ENCODE measurements at places on chromosomes 12 and 14.

DNA sequence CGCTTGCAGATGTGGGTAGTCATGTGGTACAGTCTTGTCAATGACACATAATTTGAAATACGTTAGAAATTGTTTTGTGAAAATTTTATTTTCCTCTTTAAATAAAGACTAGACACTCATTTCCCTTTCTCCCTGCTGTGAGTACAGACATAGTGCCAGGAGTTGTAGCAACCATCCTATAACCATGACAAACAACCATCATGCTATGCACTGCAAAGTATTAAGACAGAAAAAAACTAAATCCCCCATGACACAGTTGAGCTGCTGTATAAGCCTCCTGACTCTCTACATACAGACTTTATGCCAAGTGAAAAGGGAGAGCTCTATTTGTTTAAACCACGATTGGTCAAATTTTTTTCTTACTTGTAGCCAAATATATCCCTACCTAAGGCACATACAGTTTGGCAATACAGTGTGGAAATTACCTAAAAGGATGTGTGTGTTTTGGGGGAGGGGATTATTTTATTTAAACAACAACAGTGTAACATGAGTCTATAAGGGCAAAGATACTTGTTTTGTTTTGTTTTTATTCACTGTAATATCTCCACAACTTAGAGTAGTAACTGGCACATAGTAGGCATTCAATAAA, 45.0 kb upstream of the KRR1 start:
- no peaks in the 10 kb centered on the region for H3K36me3 ChIP-seq
- peaks cover 5% of the 10 kb centered on the region for H3K4me1 ChIP-seq
- DNase-seq: no peak
- H3K27ac ChIP-seq: no peak overlapping the region

DNA sequence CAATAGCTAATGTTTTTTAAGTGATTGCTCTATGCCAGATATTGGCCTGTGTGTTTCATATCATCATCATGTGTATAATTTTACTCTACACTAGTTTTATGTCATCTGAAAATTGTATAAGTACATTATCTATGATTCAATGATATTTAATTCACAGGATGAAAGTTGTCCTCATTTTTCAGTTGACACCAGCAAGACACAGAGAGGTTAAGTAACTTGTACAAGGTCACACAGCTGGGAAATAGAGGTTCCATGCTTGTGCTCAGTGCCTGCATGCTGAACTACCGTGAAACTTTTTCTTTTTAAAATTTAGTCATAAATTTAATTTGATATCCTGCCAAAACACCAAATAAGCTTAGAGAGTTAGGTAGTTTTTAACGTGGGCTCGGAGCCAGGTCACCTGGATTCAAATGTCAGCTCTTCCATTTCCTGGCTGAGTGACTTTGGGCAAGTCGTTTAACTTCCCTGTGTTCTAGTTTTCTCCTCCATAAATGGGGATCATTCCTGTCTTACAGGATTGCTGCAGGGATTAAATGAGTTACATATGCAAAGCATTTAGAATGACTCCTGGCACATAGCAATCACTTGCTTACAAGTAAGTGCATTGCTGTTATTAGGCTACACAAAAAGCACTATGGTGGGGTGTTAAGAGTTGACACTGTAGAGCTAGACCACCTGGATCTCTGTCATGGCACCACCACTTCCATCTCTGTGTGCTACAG, 183.9 kb downstream of the ETV6 start:
- no peak for DNase-seq
- no peak overlapping the region for H3K27ac ChIP-seq
- H3K4me1 ChIP-seq: peaks cover 35% of the 10 kb centered on the region
- H3K27me3 ChIP-seq: no peaks in the 10 kb centered on the region
- no peaks in the 10 kb centered on the region for H3K36me3 ChIP-seq

DNA sequence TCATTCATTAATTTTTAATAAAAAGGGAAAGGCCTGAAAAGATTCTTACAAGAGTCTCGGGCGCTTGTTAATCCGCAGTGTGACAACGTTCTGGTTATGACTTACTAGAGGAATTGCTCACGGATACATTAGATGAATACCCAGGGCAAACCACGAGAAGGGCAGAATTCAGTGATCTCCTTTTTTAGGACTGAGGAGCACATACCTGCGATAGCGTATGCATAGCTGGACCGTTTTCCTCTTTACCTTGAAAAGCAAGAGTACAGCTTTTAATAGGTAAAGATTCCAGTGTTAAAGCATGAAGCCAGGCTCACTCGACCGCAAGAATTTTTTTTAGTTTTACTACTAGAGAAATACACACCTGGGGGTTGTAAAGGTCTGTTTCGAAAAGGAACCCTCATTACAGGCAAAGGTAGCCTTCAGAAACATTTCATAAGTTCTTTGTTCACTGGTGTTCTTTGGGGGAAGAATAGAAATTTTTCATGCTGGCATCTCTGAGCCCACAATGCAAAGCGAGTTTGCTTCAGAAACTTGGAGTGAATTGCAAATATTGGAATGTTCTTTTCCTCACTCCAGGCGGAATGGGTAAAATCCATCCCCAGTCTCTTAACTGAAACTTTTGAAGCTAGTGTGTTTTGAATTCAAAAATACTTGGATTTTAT, 953 bp downstream of the MAPK1IP1L start:
- no peaks in the 10 kb centered on the region for H3K27me3 ChIP-seq
- DNase-seq: no peak
- peaks cover 30% of the 10 kb centered on the region for H3K4me1 ChIP-seq

GRCh38 chr12:7750350-7750749, 3.2 kb upstream of the CLEC4C start:
- DNase-seq: no peak
- H3K27ac ChIP-seq: no peak overlapping the region
- H3K4me3 ChIP-seq: no peak overlapping the region
- no peaks in the 10 kb centered on the region for H3K27me3 ChIP-seq

- H3K36me3 ChIP-seq: no peaks in the 10 kb centered on the region
- H3K27ac ChIP-seq: no peak overlapping the region
- no peak for DNase-seq
- H3K4me3 ChIP-seq: no peak overlapping the region
These were observed 6.3 kb upstream of the ATG14 start for GRCh38 chr14:55417955-55418354.

- H3K27me3 ChIP-seq: peaks cover 10% of the 10 kb centered on the region
- H3K4me3 ChIP-seq: no peak overlapping the region
- DNase-seq: no peak
- no peaks in the 10 kb centered on the region for H3K4me1 ChIP-seq
- H3K36me3 ChIP-seq: no peaks in the 10 kb centered on the region
These were observed 121.8 kb downstream of the NRXN3 start for GRCh38 chr14:78292003-78292402.

DNA sequence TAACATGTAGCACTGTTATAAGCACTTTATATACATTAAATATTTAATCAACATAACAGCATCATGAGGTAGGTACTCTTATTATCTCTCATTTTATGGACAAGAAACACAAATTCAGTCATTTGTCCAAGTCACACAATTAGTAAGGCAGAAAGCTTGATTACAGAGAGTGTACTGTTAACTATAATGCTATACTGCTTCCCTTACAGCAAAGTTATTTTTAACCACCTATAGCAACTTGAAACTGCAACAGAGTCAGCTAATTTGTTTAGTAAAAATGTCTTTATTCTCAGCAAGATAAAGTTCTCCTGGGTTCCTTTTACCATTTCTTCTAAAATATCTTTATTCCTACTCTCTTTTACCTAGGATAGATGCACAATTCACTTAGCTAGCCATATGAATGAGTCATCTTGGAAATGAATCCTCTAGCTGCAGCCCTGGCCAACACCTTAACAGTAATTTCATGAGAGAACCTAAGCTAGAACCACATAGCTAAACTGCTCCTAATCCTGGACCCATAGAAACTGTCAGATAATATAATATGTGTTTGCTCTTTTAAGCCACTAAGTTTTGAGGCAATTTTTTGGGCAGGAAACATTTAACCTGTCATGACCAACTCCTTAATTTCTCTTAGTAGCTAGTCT, 90.2 kb upstream of the HECTD1 start:
- no peak overlapping the region for H3K4me3 ChIP-seq
- no peaks in the 10 kb centered on the region for H3K4me1 ChIP-seq
- H3K27ac ChIP-seq: no peak overlapping the region
- H3K36me3 ChIP-seq: peaks cover 4% of the 10 kb centered on the region
- H3K27me3 ChIP-seq: no peaks in the 10 kb centered on the region
- DNase-seq: no peak

DNA sequence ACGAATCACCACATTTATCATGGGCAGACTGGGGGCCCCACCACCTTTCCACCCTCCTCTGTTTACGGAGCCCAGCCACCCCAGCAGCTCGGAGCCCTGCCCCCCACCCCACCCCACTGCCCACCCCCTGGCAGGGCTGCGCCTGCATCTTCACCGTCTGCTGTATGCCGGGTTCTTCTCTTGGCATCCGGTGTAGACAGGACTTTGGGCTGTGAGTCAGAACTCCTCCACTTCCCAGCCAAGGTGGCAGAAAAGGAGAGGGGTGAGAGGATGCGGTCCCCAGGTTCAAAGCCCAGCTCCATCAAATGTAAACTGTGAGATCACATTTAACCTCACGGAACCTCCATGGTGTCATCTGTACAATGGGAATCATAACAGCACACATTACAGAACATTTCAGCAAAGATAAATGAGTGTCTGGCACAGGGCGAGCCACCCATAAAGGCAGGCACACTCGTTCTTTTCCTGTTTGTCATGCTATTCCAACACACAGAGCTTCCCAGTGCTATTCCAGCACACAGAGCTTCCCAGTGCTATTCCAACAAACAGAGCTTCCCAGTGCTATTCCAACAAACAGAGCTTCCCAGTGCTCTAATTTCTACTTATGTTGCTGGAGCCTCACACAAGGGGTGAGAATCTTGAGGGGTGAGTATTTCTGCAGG, 292.7 kb upstream of the RTL1 start:
- DNase-seq: no peak
- no peaks in the 10 kb centered on the region for H3K27me3 ChIP-seq
- H3K4me1 ChIP-seq: no peaks in the 10 kb centered on the region

GRCh38 chr14:72680853-72681640, 212.9 kb downstream of the DPF3 start:
- H3K4me1 ChIP-seq: no peaks in the 10 kb centered on the region
- no peak overlapping the region for H3K27ac ChIP-seq
- H3K4me3 ChIP-seq: no peak overlapping the region
- DNase-seq: no peak
- H3K36me3 ChIP-seq: no peaks in the 10 kb centered on the region

- DNase-seq: no peak
- no peaks in the 10 kb centered on the region for H3K27me3 ChIP-seq
- no peak overlapping the region for H3K4me3 ChIP-seq
- H3K36me3 ChIP-seq: peaks cover 14% of the 10 kb centered on the region
- H3K27ac ChIP-seq: no peak overlapping the region
These were observed 41.6 kb downstream of the LRRC9 start for GRCh38 chr14:59961518-59962062.

DNA sequence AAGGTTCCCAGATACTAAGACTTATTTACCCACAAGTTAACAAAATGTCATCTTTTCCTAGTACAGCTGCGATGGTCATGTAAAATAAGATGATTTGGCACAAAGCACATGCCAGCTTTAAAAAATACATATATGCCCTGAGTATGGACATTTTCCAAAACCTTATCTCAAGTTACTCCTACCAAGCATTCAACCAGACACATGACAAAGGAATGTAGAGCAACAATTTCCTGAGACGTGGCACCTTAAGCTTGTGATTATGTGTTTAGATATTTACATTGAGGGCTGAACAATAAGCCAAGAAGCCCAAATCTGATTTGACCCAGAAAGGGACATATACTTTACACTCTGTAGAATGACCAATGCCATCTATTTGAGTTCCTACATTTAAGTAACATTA, 24.5 kb upstream of the OVCH1 start:
- H3K4me1 ChIP-seq: no peaks in the 10 kb centered on the region
- H3K27ac ChIP-seq: no peak overlapping the region
- H3K27me3 ChIP-seq: peaks cover 13% of the 10 kb centered on the region
- H3K4me3 ChIP-seq: no peak overlapping the region

GRCh38 chr14:33782923-33783322, 168.0 kb downstream of the EGLN3 start:
- H3K4me3 ChIP-seq: no peak overlapping the region
- H3K27me3 ChIP-seq: peaks cover 4% of the 10 kb centered on the region
- no peaks in the 10 kb centered on the region for H3K4me1 ChIP-seq
- H3K27ac ChIP-seq: no peak overlapping the region

- no peaks in the 10 kb centered on the region for H3K4me1 ChIP-seq
- H3K27me3 ChIP-seq: no peaks in the 10 kb centered on the region
- no peak for DNase-seq
- H3K36me3 ChIP-seq: peaks cover 6% of the 10 kb centered on the region
- H3K27ac ChIP-seq: no peak overlapping the region
- no peak overlapping the region for H3K4me3 ChIP-seq
These were observed 239.2 kb downstream of the PAX9 start for GRCh38 chr14:36900846-36901245.

DNA sequence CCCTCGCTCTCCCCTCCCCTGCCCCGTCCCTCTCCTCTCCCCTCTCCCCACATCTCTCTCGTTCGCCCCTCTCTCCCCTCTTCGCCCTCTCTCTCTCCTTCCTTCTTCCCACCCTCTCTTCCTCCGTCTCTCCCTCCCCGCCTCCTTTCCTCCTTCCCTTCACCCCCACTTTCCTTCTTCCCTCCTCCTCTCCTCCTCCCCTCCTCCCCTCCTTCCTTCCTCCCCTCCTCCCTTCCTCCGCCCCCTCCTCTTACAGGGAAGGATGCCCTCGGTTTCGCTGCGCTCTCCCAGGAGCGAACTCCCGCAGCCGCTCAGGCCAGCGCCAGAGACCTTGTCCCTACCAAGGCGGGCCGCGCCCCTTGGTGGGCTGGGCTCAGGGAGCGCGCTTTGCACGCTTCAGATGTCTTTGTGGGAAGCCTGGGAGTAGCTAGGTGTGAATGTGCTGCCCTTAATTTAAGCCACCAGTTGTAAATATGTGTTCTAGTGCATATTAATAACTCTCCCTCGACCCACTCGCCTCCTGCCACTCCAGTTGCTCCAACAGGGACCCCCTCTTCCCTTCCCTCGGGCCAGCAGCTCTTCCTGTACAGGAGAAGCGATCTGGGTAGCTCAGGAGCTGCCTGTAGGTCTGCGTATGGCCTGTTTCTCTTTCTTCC, 13.3 kb upstream of the MAP3K9 start:
- DNase-seq: no peak
- no peaks in the 10 kb centered on the region for H3K36me3 ChIP-seq
- peak overlapping the region; percentile 80 for H3K27ac ChIP-seq

GRCh38 chr12:34402228-34402898, 380.1 kb downstream of the ALG10 start:
- no peak overlapping the region for H3K4me3 ChIP-seq
- H3K27me3 ChIP-seq: no peaks in the 10 kb centered on the region
- no peak overlapping the region for H3K27ac ChIP-seq
- no peaks in the 10 kb centered on the region for H3K4me1 ChIP-seq
- peaks cover 10% of the 10 kb centered on the region for H3K36me3 ChIP-seq
- peak; percentile 53 for DNase-seq

DNA sequence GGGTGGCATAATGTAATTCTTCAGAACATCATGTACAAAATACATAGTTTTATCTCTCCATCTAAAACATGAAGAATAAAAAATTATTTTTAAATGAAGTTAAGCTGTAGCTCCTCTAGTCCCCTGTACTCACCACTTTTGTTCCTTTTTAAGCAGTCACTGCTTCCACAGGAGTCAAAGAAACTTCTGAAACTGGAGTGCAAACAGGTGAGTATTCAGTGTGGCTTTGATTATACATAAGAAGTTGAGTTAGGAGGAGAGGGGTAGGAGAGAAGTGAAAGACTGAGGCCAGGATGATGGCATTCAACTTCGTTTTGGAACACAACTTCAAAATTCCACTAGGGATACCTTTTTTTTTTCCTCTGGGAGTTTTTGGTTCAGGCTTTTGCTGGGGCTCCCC, 131.4 kb upstream of the CNTN1 start:
- no peak overlapping the region for H3K4me3 ChIP-seq
- no peaks in the 10 kb centered on the region for H3K4me1 ChIP-seq

GRCh38 chr14:43687921-43688320, 819.2 kb downstream of the FSCB start:
- no peaks in the 10 kb centered on the region for H3K36me3 ChIP-seq
- H3K27ac ChIP-seq: no peak overlapping the region
- no peaks in the 10 kb centered on the region for H3K27me3 ChIP-seq

Measured in natural killer cell treated with Interleukin-12 subunit alpha and Interleukin-12 subunit beta and Interleukin-15 and Interleukin-18, amount 100 ng/mL, for 72 hours (primary cell).